Fibroblast of the aortic adventitia (primary cell): ENCODE measurements at places on chromosomes 4 and X. TPM values are rescaled to one million over a fixed set of nuclear protein-coding genes. Genes with fewer than 3 reads are reported as not detected.

RAB33A gene
- 3.0 TPM in 1 of 2 replicates, not detected in the other for total RNA-seq

ZNF732 gene
- total RNA-seq, result 0.27 and 0.57 TPM in 2 replicates

CYLC1 gene
- not detected in 2 replicates for total RNA-seq

RTL3 gene
- 0.27 TPM in 1 of 2 replicates, not detected in the other for total RNA-seq

- no peak for DNase-seq
Measured at GRCh38 chr4:7738458-7739076, 201.1 kb downstream of the AFAP1 start.

GRCh38 chr4:91601401-91601800 is 702.4 kb upstream of the GRID2 start:
- no peak for DNase-seq

GRCh38 chrX:40098264-40099054 is 701 bp upstream of the BCOR start:
- peak; percentile 52 for DNase-seq

- peak; percentile 5 for DNase-seq
Measured at GRCh38 chr4:144451766-144452450, 194.0 kb upstream of the HHIP start.
